SHP77 treated with DMSO at 0.1 percent for 48 hours (cell line): ENCODE measurements at places on chromosomes 6 and 20.

- no peak for DNase-seq
Observed at GRCh38 chr6:3905945-3906845, 57.0 kb downstream of the FAM50B start.

DNA sequence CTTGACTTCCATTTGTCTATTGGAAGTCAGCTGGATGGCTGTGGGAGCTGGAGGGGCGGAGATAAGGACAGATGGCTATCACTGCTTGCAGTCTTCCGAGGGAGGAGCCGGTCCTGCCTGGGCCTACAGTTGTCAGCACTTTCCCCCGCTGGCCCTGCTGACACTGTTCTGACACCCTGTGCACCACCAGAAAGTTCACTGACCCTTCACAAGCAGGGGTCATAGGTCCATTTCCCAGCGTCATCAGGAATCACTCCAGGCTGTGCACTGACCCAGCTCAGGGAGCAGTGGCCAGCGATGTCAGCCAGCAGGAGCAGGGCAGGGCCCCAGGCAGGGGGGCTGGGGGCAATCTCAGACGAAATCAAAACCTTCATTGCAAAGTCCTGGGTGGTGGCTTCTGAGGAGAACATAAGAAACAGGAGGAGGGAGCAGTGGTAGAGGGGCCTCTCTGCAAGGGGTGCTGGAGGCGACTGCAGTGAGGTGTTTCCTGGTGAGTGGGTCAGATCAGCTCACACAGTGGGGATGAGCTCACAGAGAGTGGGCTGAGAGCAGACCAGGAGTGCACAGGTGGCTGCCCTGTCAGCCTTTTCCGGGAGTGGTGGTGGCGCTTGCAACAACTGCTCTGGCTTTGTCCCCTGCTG lies 26.5 kb upstream of the PLEKHG1 start:
- no peak for DNase-seq

DNA sequence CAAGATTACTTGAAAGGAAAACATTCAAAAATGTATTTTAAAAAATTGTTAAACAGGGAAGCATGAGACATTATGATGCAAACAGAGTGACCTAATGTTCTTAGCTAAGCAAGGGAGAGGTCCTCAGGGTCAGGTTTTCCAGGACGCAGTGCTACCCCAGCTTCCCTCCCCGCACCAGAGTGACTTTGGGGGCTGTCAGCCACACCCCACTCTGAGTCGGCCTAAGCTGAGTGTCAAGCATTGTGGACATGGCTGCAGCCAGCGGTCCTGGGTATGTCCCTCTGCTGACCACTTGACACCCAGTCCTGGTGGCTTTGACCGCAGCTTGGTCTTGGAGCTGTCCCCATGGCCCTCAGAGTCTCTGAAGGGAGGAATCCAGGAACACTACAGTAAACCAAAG lies 54.9 kb upstream of the CD93 start:
- no peak for DNase-seq

DNA sequence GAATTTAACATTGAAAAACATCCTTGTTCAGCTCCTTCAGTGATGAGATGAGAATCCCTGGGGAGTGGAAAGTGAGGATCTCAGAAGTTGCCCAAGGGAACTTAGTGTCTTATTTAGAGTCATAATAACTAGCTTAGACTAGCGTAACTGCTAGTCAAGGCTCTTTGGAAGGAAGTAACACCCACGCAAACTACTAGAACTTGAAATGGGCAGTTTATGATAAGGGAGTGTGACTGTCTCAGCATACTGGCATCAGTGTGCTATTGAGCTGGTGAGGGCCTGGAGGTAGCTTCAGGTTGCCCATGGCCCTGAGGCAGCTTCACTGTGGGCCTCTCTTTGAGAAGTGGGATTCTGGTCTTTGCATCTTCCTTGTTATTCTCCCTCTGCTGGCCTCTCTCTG lies 40.1 kb downstream of the SLX4IP start:
- no peak for DNase-seq

DNA sequence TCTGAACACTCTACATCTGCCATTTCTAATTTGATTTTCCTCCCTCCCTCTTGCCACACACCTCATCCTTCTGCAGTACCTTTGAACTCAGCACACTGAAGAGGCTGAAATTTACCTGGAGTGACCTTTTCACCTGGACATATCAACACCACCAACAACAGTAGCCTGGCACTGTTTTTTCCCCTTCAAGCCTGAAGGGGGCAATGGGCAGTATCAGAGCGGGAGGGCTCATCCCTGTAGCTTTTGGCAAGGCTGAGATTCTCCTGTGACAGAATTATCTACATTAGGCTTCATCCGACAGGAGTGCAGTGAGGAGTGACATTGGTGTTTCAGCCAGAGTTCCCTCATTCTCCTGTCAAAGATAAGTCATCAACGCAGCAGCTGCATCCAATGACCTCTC lies 312.8 kb upstream of the SPTLC3 start:
- DNase-seq, result no peak

- no peak for DNase-seq
Observed at GRCh38 chr6:39268171-39268570, 38.9 kb upstream of the KCNK5 start.

GRCh38 chr6:78465059-78465634 lies 402.2 kb upstream of the IRAK1BP1 start:
- no peak for DNase-seq

DNA sequence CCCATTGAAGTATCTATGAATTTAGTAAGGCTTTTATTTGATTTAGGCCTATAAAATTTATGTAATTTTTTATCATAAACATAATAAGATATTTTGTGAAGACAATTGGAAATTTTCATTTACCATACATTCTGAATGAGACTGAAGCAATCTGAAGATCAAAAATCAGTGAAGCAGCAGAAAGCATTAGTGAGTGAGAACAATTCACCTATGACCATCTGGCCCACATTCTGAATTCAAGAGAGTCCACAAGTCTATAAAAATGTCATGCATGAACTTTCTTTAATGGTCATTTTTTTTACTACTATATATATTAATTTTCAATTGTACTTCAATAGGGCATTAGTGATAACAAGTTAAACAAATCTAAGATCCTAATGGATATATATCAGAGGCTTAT lies 1026.6 kb upstream of the MAP3K7 start:
- DNase-seq, result no peak

GRCh38 chr6:157228426-157229131 lies 94.7 kb downstream of the TMEM242 start:
- peak; percentile 88 for DNase-seq

GRCh38 chr6:127415096-127415495 lies 44.1 kb downstream of the KIAA0408 start:
- DNase-seq, result no peak

DNA sequence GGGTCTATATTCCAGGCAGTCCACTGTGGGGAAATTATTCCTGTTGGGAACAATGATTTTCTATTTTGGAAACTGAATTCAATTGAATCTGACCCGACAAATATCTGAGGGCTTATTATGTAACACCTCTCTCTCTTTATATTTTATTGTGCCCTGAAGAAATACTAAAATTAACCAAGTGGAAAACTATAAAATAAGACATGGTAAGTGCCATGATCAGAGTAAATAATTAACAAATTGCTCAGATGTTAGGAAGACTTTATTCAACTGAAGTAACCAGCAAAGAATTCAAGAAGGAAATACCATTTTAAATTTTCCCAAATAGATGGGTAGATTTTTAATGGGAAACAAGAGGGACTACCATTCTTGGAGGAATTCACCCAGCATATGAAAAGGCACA lies 632.9 kb downstream of the MAFB start:
- DNase-seq, result no peak
